ENCODE measurements at places on chromosomes 4 and X.

GRCh38 chr4:53234669-53235068 lies 131.2 kb downstream of the SCFD2 start:
- no peak for DNase-seq

GRCh38 chrX:121975671-121976070 lies 928.3 kb downstream of the GLUD2 start:
- DNase-seq: no peak

GRCh38 chrX:70470850-70471289 lies 26.2 kb downstream of the DLG3 start:
- no peak for DNase-seq

GRCh38 chr4:38752372-38752940 lies 30.3 kb downstream of the TLR10 start:
- peak; percentile 97 for DNase-seq
